ENCODE measurements at places on chromosomes 11 and 22. TPM values are rescaled to one million over a fixed set of nuclear protein-coding genes. Genes with fewer than 3 reads are reported as not detected.

GRCh38 chr11:64649291-64649697 is 58.3 kb downstream of the SLC22A12 start:
- peak; percentile 86 for DNase-seq

GRCh38 chr11:1507381-1508140 is 21.0 kb upstream of the MOB2 start:
- DNase-seq, result no peak

DNA sequence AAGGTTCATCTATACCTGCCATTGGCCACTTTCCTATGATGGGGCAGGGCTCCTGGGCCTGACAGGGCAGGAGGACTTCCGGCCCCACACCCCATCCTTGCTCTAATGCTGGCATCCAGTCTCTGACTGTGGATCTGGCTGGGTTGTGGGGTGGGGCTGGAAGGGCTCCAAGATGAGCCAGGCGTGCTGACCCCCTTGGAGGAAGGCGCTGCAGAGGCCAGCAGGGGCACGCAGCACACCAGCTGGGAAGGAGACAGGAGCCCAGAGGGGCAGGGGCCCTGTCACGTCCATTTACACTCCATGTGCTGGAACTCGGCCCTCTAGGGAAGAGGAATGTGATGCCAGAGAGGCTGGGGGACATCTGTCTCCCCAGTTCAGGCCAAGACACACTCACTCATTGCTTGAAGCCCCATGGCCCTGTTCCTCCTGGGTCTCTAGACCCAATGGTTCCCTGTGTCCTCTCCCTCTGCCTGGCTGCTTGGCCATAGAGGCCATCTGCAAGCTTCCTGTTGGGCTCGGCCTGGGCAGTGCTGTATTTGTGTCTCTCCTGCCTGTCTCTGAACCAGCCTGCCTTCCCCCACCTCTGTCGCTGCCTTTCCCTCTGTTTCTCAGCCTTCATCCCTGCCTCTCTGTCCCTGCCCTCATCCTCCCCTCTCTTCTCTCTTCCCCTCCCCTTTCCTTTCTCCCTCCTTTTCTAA is 67.5 kb upstream of the NECTIN1 start:
- no peak for DNase-seq

GRCh38 chr22:47050401-47051051 is 288.1 kb downstream of the TBC1D22A start:
- DNase-seq, result no peak

- no peak for DNase-seq
Observed at GRCh38 chr11:94776351-94777321, 8.5 kb downstream of the AMOTL1 start.

- peak; percentile 49 for DNase-seq
Observed at GRCh38 chr11:117303646-117304315, 12.3 kb downstream of the BACE1 start.

GRCh38 chr22:25451480-25452114 is 112.9 kb upstream of the GRK3 start:
- DNase-seq, result no peak

DNA sequence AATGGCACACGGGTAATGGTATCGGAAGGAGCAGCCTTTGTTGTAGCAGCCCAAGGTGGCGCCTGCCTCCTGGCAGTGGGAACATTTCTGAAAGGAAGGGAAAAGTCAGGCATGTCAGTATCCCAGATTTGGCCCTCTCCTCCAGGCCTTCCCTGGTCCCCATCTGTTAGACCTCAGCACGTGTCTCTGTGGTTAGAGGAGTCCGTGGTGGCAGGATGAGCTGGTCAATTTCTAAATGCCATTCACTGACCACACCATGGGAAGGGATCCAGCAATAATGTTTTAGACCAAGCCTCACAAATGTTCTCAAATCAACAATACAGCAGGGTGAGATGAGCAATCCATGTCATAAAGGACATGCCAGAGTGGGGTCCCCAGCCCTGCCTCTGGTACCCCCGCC is 49.0 kb upstream of the CYP2D6 start:
- no peak for DNase-seq

DNA sequence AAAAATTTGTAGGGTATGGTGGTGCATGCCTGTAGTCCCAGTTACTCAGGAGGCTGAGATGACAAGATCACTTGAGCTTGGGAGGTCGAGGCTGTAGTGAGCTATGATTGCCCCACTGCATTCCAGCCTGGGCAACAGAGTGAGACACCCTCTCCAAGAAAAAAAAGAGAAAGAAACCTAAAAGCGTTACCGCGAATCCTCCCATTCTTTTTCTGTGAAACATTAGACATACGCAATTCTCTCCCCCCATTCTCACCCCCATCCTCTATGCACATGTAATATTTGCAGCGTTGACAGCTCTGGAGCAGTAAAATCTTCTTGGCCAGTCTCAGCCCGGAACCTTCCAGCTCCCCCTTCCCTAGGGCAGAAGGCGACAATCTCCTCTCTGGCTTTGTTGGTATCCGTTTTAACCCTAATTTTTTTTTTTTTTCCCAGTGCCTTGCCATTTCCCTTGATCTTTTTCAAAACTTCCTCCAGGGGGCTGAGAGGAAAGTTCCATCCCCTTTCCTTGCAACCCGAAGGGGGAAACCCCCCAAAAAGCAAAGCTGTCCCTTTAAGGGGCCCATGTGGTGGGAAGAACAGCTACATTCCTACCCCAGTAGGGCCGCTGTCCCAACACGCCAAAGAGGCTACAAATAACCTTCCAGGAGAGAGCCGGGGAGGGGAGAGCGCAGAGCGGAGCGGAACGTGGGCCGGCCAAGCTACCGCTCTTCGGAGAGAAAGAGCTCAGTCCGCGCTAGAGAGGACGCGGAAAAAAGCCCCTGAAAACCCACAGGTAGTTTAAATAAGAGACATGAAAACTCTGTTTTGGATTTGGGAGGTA is 1.9 kb downstream of the LRP4 start:
- peak; percentile 89 for DNase-seq

- DNase-seq, result no peak
Observed at GRCh38 chr11:37352485-37352884, 754.4 kb upstream of the RAG2 start.

DNA sequence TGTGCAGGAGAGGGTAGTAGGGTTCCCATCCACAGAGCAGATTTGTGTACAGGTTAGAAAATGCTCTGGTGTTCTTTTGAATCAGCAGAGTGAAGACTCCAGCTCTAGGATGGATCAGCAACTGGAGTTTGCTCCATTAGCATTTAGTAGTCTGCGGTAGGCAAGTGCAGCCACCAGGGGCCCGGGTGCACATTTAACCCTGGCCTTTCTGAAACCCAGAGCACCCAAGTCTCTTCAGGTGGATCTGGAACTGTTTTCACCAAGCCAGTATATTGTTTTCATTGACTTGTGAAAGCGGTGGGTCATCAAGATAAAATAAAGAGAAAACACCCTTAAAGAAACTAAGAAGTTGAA is 100.8 kb upstream of the CLPB start:
- DNase-seq, result peak; percentile 73

DNA sequence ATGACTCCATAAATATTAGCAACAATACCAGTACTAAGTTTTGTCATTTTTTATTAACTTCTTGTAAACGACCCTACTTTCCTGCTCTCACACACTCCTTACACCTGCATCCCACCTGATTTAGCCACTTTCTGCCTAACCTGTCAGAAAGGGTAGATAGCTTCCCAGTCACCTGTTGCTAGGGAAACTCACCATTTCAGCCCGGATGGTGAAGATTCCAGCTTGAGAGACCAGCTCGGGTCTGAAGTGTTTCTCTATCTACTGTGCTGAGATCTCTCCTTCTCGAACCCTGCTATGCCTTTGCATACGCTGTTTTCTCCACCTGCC is at the start of gene PARVG:
TSS of gene PARVG (plus strand) at position 220 of the 327 bp plus-strand sequence. CDS start 2,405 bp downstream, outside the sequence.
- peak; percentile 70 for DNase-seq

DNA sequence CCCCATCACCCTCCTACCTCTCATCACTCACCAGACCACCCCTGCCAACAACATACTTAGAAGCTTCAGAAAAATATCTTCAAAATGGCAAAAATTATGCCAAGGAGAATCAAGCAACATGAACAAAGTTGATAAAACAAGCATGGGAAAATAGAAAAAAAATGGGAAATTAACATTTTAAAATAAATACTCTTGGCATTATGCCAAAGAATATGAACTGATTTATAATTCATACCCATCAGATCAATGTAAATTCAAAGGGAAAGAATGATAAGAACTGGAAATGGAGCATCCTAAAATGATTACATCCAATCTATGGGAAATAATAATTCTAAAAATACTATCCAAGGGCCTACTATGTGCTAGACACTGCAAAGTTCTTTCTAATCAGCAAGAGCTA is 12.0 kb downstream of the SIAE start:
- DNase-seq, result no peak

DNA sequence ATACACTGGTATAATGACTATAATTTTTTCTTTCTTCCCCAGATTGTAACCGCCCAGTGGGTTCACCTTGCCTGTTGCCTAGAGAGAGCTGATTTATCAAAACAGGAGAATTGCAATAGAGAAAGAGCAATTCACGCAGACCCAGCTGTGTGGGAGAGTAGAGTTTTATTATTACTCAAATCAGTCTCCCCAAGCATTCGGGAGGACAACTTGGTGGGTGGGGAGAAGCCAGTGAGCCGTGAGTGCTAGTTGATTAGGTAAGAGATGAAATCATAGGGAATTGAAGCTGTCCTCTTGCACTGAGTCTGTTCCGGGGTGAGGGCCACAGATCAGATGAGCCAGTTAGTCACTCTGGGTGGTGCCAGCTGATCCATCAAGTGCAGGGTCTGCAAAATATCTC is 73.2 kb downstream of the SLC35F2 start:
- DNase-seq, result no peak

GRCh38 chr22:23267226-23268043 is 87.1 kb downstream of the BCR start:
- DNase-seq, result no peak

DNA sequence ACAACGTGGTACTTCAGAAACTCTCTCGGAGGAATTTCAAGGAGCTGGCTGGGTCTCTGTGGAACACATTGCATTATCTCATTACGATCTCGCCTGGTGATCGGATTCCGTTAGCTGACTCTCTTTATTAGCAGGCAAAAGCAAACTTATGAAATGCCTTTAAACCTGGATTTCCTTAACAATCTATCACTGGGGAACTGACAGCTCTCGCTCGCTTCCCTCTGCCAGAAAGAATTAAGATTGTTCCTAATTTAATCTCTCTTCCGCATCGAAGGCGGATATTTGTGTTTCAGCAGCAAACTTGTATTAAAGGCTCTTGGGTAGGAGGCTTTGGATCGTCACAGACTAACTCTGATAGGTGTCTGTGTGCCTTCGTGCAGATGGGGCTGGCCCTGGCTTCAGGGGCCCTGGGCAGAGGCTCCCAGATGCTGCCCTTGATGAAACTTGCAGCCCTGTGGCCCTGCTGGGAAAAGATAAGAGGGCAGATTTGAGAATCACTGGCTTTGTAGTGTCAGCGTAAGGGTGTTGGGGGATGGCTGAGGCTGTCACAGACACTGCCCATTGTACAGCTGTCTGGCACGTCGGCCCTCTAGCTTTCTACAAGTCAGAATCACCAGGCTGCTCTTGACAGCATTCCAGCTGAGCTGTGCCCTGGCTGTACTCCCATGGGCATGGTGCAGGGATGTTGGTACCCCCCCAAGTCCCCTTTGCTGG is 162.2 kb upstream of the NECTIN1 start:
- no peak for DNase-seq

DNA sequence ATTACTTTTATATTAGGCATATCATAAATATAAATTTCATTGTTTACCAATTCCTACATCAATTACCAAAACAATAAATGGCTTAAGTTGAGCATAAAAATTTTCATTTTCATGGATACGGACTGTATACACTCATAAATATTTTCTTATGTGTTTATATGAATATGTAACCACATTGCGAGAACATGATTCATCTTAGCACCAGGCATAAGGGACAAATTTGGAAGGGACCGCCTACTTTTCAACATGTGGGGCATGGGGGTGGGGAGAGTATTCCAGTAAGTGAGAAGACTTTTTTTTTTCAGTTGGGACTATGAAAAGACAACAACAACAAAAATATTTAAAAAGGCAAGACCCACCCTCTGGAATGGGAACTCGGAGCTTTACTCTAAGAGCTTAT is 296.1 kb downstream of the RAB38 start:
- no peak for DNase-seq

GRCh38 chr11:93733474-93733873 is 7.8 kb downstream of the TAF1D start:
- DNase-seq, result no peak

DNA sequence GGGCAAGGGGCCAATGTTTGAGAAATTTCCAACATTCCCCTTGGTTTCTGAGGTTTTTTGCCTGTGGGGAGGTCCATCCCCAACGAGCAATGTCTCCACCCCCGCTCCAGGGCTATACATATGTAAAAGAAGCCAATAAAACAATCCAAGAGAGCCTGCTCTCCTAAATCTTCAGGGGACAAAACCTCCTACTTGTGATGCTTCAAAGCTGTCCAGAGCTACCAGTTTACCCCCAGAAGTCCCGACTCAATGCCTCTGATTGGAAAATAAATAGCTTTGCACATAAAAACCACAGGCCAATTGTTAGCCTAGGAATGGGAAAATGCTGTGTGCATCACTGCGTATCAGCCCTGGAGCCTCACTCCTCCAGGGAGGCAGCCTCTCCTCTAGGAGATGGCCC is 66.0 kb upstream of the PAX6 start:
- no peak for DNase-seq

DNA sequence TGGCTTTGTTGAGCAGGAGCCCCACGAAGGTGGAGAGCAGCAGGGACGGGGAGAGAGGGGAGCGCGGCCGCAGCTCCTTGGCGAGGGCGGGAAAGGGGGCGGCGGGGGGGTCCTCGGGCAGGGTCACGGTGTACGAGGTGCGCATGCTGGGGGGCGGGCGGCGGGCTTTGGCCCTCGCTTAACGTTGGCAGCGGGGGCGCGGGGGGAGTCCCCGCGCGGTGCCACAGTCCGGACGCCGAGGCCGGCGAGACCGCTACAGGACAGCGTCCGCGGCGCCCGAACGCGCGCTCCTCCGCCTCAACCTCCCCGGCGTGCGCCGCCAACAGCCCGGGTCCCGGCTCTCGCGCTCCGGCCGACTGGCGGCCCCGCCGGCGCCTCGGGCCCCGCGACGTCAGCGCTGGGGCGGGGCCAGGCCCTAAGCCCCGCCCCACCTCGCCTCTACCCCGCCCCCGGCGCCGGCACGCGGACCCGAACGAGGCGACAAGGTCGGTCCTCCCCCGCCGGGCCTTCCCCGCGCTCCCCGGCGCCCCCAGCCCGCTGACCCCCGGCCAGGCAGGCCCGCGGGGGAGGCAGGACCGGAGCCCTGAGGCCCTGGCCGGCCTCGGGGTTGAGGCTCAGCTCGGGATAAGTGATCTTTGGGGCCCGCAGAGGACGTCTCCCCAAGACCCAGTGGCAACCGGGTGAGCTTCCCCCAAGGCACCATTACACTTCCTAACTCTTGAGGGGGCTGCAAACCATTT is 17.5 kb downstream of the USP2 start:
- DNase-seq, result peak; percentile 80

GRCh38 chr11:115605871-115606497 is 101.8 kb upstream of the CADM1 start:
- DNase-seq, result no peak

- DNase-seq, result no peak
Observed at GRCh38 chr11:92138296-92138695, 86.3 kb upstream of the FAT3 start.

Gene OR51E2
- total RNA-seq, result not detected

Gene CNTN5
- total RNA-seq, result not detected

Gene TPH1
- 0.43 TPM for total RNA-seq

Gene CDCA5
- total RNA-seq, result 70.9 TPM

Gene LMNTD2
- total RNA-seq, result 1.3 TPM

Gene PEX16
- 22.4 TPM for total RNA-seq

Gene CDON
- total RNA-seq, result 35.5 TPM

Gene PHF21B
- 127 TPM for total RNA-seq

Gene HORMAD2
- not detected for total RNA-seq

Gene SBF1
- total RNA-seq, result 83.2 TPM

Gene MS4A6A
- not detected for total RNA-seq

Measured in GM23338 (cell line).